ENCODE measurements at places on chromosomes 5 and 9.

DNA sequence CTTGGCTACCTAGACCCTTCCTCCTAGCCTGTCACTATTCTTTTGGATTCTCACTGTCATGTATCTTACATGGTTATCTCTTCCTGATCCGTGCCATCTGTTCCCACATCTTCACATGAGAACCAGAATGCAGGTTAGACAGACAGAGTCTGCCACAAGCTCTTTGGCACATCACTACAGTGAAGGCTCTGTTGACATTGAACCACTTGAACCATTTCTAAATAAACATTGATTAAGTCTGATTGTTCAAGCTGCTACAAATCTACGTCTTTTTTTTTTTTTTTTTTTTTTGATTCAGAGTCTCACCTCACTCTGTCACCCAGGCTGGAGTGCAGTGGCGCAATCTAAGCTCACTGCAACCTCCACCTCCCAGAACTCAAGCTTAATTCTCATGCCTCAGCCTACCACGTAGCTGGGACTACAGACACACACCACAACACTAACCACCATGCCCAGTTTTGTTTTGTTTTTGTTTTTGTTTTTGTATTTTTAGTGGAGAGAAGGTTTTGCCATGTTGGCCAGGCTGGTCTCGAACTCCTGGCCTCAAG is 85.1 kb upstream of the LRRTM2 start:
- no peak for DNase-seq
- H3K36me3 ChIP-seq, result no peaks in the 10 kb centered on the region
- H3K4me1 ChIP-seq, result no peaks in the 10 kb centered on the region
- H3K4me3 ChIP-seq, result no peak overlapping the region

DNA sequence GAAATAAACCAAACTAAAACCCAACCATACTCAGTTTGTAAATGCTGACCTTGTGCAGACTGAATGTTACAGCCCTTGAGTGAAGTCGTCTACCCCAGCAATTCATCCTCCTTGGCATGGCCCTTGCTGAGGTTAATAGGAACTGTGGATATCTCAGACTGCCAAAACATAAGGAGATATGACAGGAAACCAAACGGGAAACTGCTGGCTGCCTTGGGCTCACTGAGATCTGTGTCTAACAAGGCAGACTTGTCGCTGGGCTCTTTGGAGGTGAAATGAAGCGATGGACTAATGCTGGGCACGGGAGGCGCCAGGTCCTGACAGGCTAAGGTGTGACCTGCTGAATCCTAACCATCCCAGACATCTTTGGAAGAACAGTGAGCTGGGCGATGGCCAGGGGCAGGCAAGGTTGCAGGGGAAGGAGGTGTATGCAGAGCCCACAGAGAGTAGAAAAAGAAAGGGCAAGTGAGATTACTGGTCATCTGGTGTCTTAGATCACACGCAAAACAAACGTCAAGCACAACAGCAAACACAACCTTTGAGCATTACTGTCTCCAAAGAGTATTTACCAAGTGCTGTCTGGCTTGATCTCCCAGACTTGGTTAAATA is 44.6 kb upstream of the ALDH1A1 start:
- no peaks in the 10 kb centered on the region for H3K27me3 ChIP-seq
- no peak for DNase-seq
- no peak overlapping the region for H3K4me3 ChIP-seq
- H3K27ac ChIP-seq, result no peak overlapping the region

DNA sequence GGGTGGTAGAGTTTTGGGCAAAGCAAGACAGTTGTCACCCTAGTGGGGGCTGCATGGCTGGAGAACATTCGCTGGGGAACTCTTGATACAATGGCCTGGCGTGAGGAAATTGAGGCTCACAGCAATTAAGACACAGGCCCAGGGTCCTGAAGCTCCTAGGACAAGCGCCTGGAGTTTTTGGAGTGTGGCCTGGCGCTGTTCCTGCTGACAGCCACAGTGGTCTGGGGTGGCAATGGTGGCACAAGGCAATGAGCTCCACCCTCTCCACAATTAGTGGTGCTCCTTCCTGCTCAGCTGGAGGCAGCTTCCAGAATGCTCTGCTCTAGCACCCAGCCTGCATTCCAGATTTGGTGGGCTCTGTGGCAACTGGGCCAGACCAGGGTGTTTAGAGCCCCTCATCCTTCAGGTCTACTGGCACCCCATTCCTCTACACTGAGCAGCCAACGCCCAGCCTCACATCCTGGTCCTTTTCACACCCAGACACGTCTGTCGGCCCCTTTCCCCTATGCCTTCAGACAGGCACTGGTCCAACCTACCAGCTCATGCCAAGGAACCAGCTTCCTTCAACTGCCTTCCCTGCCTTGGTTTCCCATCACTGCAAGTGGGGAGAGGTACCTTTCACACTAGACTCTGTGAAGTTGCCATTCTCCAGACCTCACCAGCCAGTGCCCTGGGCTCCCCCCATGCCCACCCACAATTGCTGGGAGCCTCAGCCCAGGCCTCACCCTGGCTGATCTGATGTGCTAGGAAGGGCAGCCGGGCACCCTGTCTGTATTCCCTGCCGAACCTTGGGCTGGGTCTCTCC is 138.1 kb upstream of the COL5A1 start:
- peaks cover 3% of the 10 kb centered on the region for H3K4me1 ChIP-seq
- DNase-seq, result no peak
- no peak overlapping the region for H3K27ac ChIP-seq

GRCh38 chr9:130461218-130461630 is 16.5 kb downstream of the ASS1 start:
- H3K4me3 ChIP-seq, result no peak overlapping the region
- H3K4me1 ChIP-seq, result no peaks in the 10 kb centered on the region
- no peaks in the 10 kb centered on the region for H3K36me3 ChIP-seq
- H3K27ac ChIP-seq, result no peak overlapping the region

DNA sequence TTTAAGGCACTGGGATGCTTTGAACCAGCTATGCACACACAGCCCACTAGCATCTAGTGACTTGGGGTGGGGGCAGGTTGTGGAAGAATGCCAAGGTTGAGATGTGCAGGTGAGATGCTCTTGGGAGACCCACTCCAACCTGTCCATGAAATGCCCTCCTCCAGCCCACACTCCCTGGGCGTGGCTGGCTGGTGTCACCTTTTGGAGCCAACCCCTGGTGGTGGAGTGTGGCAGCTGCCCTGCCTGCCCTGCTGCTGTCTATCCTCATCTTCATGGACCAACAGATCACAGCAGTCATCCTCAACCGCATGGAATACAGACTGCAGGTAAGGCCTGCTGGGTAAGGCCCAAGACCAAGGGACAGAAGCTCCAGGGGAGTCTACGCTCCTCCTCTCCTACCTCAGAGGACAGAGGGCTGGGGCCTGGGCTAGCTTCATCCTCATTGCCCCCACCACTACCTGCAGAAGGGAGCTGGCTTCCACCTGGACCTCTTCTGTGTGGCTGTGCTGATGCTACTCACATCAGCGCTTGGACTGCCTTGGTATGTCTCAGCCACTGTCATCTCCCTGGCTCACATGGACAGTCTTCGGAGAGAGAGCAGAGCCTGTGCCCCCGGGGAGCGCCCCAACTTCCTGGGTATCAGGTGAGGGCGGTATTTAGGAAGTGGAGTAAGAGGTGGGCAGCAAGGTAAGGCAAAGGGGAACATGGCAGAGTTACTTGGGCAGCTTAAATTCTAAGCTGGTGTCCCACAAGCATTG is 7.4 kb downstream of the SLC4A9 start:
- no peaks in the 10 kb centered on the region for H3K36me3 ChIP-seq
- no peak for DNase-seq
- H3K4me1 ChIP-seq, result no peaks in the 10 kb centered on the region

- peak overlapping the region; percentile 89 for H3K4me3 ChIP-seq
- H3K36me3 ChIP-seq, result no peaks in the 10 kb centered on the region
- no peaks in the 10 kb centered on the region for H3K4me1 ChIP-seq
- peak overlapping the region; percentile 94 for H3K27ac ChIP-seq
- DNase-seq, result peak; percentile 50
These were observed 679 bp downstream of the DOLK start for GRCh38 chr9:128946571-128947276.

DNA sequence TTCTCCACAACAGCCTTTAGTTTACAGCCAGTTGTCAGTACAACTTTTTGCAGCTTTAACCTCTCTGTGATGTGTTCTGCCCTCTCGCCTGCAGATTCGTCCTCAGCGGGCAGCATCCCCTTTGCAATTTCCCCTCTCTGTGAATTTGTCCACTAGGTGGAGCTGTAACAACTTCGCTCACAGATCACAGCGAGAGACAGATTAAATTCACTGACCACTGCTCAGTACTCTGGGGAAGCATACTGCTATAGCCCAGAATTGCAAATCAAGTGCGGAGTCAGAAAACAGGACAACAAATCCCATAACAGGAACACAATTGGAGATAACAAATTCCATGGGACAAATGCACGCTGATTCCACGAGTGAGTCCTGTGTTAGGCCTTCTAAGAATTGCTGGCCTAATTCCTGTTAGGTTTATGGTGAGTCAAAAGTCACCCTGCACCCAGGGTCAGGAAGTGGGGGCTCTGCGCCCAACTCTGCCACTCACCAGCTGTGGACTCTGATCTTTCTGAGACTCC is 2124.9 kb downstream of the MAT2B start:
- H3K27me3 ChIP-seq, result no peaks in the 10 kb centered on the region
- no peak for DNase-seq
- H3K4me3 ChIP-seq, result no peak overlapping the region

DNA sequence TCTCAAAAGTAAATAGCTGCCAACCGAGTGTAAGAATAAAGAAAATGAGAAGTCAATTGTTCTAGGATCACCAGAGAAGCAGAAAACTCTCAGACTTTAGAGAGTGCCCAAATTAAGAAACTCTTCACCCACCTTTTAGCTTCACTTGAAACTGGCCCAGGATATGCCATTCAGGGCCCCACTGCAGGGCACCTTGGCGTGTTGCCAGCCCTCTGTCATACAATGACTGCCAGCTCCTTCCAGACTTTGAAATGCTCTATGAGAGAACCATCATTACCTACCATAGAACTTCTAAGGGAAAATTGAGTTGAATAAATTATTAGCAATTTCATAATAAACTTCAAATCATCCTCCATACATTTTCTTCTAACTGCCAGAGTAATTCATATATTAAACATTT is 240.5 kb downstream of the CETN3 start:
- no peaks in the 10 kb centered on the region for H3K36me3 ChIP-seq
- no peaks in the 10 kb centered on the region for H3K4me1 ChIP-seq
- no peak for DNase-seq
- H3K27ac ChIP-seq, result no peak overlapping the region
- no peak overlapping the region for H3K4me3 ChIP-seq

GRCh38 chr9:116450378-116451139 is 236.5 kb upstream of the TRIM32 start:
- H3K4me3 ChIP-seq, result no peak overlapping the region
- DNase-seq, result no peak
- no peaks in the 10 kb centered on the region for H3K4me1 ChIP-seq

DNA sequence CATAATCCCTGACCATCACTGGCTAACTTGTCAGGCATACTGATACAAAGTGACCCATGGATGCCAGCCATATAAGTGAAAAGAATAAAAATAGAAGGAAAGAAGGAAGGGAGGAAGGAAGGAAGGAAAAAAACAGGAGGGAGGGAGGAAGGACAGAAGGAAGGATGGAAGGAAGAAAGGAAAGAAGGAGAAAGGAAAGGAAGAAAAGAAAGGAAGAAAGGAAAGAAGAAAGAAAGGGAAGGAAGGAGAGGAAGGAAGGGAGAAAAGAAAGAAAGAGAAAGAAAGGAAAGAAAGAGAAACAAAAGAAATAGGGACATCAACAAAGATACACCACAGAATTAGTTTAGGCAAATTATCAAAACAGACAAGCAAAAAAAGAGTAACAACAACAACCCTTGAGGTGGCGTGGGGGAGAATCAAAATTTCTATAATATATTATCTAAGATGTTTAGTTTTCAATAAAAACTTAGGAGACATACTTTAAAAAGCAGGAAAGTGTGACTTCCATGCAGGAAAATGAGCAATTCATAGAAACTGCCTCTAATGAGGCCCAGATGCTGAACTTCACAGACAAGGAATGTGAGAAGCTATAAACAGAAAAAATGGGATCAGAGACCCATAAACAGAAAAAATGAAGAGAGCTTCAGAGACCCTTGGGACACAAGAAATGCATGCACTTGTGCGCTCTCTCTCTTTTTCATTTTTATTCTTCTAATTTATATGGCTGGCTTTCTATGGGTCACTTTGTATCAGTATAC is 96.1 kb upstream of the NFIL3 start:
- no peaks in the 10 kb centered on the region for H3K4me1 ChIP-seq
- H3K36me3 ChIP-seq, result no peaks in the 10 kb centered on the region
- no peak overlapping the region for H3K4me3 ChIP-seq
- DNase-seq, result no peak
- H3K27ac ChIP-seq, result no peak overlapping the region
- H3K27me3 ChIP-seq, result no peaks in the 10 kb centered on the region

DNA sequence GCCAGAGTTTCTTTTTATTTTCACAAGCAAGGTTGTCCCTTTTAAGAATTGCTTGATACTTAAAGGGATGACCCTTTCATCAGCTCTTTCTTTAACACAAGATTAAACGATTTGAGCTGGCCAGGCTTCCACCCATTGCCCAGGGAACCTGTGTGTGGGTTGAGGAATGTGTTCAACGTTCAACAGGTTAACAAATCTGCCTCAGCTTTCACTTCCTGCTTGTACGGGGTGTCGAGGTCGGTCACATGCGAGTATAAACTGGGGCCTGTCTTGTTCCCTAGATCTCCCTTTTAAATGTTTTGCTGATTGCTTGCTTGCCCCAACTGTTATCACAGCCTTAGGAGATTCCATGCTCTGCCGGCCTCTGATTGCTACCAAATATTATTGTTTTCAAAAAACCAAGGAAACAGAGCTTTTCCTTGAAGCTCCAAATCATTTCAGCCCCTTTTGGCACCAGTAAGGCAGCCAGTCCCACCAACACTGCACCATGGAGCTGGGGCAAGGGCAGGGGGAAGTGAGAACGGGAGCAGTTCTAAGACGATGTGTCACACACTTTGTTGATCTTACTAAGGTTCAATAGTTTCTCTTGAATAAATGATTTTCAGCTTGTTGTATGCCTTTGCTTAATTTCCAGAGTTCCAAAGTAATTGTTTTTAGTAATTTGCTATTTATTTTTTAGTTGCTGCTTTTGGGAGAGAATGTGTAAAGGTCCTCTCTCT is 10.7 kb upstream of the CLK4 start:
- no peak overlapping the region for H3K27ac ChIP-seq
- DNase-seq, result no peak
- H3K36me3 ChIP-seq, result no peaks in the 10 kb centered on the region
- H3K4me3 ChIP-seq, result no peak overlapping the region
- H3K27me3 ChIP-seq, result no peaks in the 10 kb centered on the region
- peaks cover 4% of the 10 kb centered on the region for H3K4me1 ChIP-seq

DNA sequence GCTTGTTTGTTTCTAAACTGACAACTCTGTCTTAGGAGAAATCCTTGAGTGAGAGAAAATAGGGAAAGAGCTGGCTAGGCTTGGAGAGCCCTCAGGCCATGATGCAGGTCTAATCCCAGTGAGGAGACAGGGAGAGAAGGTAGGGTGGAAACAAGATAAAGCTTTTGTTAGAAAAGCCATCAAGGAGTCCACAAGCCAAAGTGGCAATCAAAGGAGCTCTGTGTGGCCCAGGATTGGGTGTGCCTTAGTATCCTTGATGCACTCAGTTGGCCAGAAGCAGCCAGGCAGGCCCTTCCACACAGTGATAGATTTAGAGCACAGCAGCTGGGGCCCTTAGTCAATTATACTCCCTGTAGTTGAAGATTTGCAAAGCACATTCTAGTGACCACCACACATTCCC is 73.9 kb downstream of the ALDH7A1 start:
- H3K4me1 ChIP-seq, result no peaks in the 10 kb centered on the region
- H3K4me3 ChIP-seq, result no peak overlapping the region
- DNase-seq, result no peak
- no peaks in the 10 kb centered on the region for H3K36me3 ChIP-seq
- H3K27me3 ChIP-seq, result no peaks in the 10 kb centered on the region
- peak overlapping the region; percentile 72 for H3K27ac ChIP-seq

- H3K4me1 ChIP-seq, result no peaks in the 10 kb centered on the region
- no peaks in the 10 kb centered on the region for H3K36me3 ChIP-seq
- H3K4me3 ChIP-seq, result no peak overlapping the region
- no peaks in the 10 kb centered on the region for H3K27me3 ChIP-seq
- no peak overlapping the region for H3K27ac ChIP-seq
- DNase-seq, result no peak
These were observed 278.6 kb downstream of the ZSWIM6 start for GRCh38 chr5:61610678-61611024.
